ENCODE measurements at places on chromosomes 5 and 9.

DNA sequence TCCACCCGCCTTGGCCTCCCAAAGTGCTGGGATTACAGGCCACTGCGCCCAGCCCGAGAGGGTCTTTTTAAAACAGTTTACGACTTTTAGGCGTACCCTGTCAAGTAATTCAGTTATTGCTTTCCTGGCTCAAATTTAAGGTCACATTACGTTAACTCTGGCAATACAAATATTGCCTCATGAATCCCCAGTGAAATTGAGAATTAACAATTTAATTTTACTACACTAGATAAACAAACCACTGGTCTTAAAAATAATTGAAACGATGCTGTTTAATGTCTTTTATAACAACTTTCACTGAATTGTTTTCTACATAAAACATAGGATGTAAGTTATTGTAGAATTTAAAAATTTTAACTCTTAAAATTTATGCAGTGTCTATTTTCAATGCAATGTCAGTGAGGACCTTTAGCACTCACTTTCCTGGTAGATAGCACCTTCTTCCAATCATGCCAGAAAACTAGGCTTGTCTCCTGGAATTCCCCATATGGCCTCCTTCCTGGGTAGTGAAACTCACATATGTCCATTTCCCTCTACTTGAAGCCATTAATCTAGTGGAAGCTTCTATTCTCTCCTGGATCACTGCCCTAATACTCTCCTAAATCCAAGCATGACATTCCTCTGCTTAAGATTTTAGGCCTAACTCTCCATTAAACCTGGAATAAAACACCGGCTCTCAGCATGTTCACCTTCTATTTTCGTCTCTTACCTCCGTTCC lies 13.5 kb downstream of the BASP1 start:
- no peak for DNase-seq

- no peak for DNase-seq
These were observed 252.7 kb downstream of the EFNA5 start for GRCh38 chr5:107418071-107418470.

- no peak for DNase-seq
These were observed 91.7 kb downstream of the AUH start for GRCh38 chr9:91269907-91270491.

DNA sequence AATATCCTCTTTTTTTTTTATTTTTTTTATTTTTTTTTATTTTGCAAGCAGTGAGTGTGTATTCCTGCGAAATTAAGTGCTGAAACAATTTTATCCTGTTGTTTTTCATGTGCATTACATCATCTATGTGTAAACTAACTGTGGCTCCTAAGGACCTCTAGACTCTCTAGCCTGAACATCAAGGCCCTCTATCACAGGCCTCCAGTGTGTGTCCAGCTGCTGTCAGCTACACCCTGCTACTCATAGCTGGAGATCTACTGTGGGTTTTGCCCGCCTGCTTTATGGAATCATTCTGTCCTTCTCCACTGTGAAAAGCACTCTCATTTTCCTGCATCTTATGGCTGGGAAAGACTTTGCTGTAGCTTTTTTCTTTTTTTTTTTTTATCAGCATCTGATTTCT lies 157.8 kb downstream of the KCTD16 start:
- no peak for DNase-seq

DNA sequence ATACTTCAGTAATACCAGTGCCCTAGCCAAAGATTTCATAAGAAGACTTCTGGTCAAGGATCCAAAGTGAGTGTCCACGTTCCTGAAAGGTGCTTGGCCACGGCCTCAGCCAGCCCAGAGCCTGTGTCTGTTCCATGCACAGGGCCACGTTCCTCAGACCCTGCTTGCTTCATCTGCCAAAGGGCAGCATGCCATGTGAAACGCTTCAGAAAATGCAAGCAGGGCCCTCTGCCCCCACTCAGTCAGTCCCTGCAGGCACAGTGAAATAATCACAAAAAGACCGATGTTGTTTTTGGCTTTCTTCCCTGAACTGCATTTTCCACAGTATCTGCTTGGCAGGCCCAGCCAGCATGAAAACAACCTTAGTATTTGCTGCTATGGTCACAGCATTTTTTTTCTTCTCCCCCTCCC lies 85.5 kb upstream of the CTSL start:
- DNase-seq: no peak

DNA sequence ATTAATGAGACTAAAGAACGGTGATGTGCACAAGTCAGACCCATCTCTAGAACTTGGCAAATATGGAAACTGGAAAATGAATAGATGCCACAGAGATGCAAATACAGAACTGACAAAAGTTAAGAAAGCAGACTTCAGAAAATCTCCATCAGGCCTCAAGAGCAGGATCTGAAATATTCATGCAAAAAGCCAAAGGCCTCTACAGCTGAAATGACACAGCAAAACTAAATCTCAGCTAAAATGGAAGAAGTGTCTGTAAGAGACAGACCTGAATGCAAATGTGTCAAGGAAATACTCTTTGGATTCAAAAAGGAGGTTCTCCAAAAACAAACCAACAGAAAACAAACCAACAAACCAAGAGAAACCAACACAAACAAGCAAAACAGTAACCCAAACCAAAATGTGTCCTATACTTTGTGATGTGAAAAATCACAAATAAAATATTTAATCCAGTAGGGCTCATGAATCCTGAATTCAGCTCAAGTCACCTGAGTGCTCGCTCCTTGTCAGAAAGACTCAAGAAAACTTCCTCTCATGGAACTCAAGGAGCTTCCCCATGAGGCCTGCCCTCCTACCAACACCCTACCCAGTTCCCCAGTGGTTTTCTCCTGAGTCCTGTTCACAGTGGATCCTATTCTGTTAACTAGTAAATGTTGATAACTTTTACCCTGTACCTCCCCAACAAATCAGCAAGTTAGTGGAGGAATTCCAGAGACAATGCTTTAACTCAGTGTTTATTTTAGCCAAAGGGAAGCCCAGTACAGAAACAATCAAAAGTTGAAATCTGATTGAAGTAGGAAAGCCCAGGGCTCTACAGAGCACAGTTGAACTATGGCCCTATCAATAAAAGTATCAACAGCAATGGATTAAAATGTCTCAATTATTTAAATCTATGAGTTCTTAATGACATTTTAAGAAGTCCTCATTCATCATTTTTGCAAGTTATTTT lies 14.6 kb downstream of the MRPS27 start:
- no peak for DNase-seq

DNA sequence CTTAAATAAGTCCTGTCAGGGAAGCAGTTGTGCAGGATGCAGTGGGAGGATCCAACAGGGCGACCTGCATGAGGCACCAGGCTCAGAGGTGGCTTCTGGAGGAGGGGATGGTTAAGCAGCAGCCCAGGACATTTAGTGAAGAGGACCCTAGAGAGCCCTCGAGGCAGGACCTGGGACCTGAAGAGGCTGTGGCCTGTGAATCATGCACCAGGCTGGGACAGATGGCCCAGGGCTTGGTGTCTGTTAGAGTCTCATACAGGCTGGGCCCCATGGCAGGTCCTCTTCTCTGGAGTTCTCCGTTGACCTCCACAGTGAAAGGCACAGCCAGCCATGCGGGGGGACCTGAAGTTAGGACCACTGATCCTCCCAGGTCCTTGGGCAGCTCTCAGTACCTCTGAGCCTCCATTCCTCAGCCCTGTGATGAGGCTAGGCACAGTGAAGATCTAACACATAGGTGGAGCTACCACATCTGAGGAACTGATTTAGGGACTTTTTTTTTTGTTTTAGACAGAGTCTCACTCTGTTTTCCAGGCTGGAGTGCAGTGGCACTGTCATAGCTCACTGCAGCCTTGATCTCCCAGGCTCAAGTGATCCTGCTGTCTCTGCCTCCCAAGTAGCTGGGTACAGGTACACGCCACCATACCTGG lies 60.8 kb upstream of the GARNL3 start:
- no peak for DNase-seq

DNA sequence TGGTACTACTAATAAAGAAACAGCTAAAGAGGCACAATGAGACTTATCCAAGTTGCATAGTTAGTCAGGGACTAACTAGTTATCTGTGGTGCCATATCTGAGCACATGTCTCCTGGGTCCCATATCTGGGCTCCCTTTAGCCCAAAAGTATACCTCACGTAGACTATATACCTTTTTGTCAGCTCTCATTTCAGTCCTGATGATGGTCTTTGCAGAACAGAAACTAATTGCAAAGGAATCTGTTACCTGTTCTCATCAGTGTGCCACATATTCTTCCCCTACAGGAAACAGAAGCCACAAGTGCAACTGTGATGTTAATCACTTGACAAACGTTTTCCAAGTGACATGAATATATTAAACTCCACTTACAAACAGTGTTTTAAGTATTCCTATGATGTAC lies 395.2 kb downstream of the KIAA0825 start:
- DNase-seq: no peak

- DNase-seq: no peak
These were observed 23.2 kb downstream of the EGR1 start for GRCh38 chr5:138488481-138488945.

DNA sequence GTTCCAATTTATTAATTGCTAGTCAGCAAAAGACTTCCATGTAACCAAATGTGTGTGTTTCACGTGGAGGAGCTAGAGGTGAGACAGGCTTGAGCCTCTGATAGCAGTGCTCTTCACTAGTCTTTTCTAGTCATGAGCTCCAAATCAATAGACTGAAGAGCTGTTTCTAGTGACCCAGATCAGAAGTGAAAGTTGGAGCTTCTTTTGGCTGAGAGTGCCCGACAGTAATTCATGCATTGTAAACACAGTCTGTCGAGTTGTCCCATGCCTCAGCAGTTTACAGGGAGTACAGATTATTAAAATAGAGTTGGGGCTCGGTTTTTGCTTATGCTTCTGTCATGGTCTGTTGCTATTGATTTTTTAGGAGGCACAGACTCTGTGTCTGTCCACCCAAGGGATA lies 793.1 kb downstream of the DTWD2 start:
- no peak for DNase-seq

DNA sequence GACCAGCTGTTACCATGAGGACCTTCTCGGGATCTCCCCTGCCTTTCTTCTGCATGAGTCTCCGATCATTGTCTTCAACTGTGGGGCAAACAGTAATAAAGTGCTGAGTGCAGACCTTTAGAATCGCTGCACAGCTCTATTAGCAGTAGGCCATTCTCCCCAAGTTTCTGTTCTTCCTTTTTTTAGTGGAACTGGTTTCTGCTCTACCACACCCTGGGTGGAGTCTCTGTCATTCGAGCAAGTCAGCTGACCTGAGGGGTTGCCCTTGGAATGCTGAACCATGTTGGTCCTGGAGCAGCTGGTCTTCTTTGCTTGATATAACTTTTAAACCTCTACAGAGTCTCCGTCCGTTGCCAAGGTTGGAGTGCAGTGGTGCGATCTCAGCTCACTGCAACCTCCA lies 33.4 kb upstream of the GNPDA1 start:
- DNase-seq: no peak

- DNase-seq: no peak
These were observed 78.3 kb downstream of the COL27A1 start for GRCh38 chr9:114233491-114234185.

DNA sequence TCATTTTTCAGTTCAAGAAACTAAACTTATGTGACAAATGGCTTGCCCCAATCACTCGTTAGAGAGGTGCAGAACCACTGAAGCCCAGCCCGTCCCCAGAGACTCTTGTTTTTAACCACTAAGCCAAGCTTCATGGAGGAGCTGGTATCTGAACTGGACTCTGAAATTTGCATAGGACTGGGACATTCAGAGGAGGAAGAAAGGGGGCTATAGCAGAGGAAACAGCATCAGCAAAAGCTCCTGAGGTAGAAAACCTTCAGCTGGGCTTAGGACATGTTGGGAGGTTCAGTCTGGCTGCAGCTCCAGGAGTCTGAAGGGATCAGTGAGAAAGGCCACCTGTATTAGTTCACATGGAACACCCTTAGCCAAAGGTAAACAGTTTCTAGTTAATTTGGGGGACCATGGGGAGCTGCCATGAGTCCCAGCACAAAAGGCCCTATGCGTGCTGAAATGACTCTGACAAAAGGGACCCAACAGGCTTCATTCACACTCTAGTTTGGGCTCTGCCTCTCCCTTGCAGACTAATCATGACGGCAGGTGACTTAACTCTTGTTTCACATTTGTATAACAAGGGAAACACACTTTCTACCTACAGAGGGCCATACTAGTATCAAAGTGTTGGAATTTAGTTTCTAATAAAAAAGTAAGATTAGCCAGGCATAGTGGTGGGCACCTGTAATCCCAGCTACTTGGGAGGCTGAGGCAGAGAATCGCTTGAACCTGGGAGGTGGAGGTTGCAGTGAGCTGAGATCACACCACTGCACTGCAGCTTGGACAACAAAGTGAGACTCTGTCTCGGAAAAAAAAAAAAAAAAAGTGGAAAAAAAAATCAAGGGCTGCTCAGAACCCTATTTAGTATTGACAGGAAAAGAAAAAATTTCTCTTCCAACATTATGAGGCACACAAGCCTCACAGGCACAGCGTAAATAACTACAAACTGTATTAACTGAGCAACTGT lies 10.2 kb downstream of the FBXO10 start:
- DNase-seq: no peak

GRCh38 chr5:57665146-57665936 lies 182.7 kb upstream of the ACTBL2 start:
- DNase-seq: no peak

Data from colonic mucosa (tissue), 4 donors.